ENCODE measurements at places on chromosomes 6 and 20.

DNA sequence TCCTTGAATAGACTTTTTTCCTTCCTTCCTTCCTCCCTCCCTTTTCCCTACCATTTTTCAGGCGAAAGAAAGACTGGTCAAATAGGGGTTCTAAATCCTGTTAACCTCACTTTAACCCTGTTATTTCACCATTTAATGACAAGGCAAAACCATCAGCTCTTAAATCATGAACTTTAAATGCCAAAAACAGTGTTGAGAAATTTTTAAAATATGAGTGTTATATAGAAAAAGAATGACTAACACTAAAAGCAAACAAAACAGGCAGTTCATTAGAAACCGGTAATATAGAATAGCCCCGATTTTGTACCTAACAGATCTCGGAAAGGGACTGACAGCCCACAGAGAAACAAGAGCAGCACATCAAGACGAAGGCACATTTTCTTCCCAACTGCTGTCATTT lies 57.4 kb upstream of the CEP85L start:
- no peak for DNase-seq

- no peak for DNase-seq
Measured at GRCh38 chr20:62976886-62977285, 24.4 kb downstream of the SLC17A9 start.

GRCh38 chr6:113121571-113121970 lies 735.6 kb upstream of the MARCKS start:
- DNase-seq = peak; percentile 6

DNA sequence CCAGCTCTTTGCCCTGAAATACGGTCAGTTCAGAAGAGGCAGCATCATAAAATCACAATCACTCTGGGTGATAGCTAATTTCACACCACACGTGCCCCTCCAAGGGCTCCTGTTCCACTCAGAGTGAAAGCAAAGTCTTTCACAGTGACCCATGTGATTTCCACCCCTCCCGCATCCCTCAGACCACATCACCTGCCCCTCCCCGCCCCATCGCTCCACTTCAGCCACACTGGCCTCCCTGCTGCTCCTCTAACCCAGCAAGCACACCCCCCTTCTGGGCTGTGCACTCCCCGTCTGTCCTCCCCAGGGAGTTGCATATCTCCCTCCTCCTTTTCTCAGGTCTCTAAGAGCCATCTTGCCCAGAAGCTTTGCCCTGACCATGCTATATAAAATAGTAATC lies 74.5 kb downstream of the PSMG4 start:
- DNase-seq = no peak

GRCh38 chr6:105994118-105994590 lies 92.0 kb upstream of the PRDM1 start:
- peak; percentile 43 for DNase-seq

DNA sequence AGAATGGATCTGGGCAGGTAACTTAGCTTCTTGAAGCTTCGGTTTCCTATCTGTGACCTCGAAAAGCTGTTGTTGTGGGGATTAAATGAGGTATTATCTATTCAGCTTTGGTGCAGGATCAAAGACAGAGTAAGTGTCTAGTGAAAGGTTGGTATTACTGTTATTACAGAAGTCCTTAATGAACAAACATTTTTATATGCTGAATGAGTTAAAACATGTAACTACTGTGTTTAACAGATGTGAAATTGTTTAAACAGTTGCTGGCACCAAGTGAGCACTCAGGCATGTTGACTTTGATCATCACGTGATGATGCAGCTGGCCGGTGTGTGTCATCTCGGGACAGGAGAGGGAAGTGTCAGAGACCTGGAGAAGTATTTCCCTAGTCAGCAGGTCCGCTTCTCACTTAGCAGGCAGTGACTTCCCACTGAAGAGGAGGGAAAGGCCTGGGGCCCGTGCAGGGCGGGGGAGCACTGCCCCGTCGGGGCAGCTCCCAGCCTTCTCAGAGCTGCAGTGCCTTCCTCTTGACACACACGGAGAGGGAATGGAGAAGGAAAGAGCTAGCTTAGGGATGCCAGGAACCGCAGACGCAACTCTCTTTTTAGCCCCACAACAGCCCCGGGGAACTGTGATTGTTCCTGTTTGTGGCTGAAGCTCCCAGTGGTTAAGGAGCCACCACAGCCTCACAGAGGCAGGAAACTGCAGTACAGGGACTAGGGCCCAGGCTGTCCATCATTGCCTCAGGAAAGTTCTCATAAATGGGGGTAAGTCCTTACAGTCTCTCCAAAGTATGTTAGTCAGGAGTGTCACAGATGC lies 18.0 kb downstream of the TUBB2A start:
- peak; percentile 65 for DNase-seq

- DNase-seq = no peak
Measured at GRCh38 chr6:159754959-159755914, 6.6 kb upstream of the ACAT2 start.

DNA sequence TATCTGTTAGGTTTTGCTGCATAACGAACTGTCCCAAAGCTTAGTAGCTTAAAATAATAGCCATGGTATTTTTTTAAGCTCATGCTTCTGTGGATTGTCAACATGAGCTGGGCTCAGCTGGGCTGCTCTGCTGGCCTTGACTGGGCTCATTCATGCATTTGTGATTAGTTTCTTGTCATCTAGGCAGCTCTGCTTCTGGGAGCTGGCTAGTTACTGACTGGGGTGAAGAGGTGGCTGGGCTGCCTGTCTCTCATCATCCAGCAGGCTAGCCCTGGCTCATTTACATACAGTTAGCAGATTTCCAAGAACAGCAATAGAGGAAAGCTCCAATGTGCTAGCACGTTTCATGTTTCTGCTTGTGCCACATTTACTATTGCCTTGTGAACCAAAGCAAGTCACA lies 165.1 kb upstream of the PCSK2 start:
- peak; percentile 2 for DNase-seq

- DNase-seq = peak; percentile 67
Measured at GRCh38 chr20:37567671-37568588, 40.3 kb upstream of the BLCAP start.

DNA sequence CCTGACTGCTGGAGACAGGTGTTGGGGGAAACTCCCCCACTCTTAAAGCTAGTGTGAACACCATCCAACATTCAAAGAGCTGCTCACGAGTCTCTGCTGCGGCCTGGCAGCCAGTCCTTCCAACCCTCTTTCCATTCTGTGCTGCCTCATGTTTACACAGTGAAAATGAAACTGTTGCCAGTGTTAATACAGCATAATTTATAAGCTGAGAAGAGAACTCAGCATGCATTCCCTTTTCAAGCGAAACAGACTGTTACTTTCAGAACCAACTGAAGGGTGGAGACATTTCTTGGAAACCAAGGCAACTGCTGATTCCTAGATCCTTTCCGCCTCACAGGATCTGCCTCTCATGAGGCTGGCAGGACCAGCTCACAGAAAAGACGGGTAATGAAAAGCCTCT lies 533.8 kb upstream of the ID4 start:
- DNase-seq = peak; percentile 15

DNA sequence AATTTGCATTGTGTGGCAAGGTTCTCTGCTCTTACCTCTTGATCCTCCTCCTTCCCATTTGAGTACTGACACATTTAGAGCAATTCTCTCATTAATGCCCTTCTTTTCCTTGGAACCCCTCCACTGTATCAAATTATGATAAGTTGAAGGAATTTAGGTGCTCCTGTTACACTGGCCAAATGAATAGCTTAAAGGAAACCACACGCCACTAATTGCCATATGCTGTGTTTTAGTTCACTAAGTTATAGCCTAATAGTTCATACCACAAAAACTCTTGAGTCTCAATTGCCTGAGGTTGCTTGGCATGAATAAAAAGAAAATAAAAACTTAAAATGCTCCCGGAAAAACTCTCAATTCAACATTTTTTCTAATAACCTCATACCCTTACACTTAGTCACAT lies 1239.3 kb downstream of the EPHA7 start:
- no peak for DNase-seq

DNA sequence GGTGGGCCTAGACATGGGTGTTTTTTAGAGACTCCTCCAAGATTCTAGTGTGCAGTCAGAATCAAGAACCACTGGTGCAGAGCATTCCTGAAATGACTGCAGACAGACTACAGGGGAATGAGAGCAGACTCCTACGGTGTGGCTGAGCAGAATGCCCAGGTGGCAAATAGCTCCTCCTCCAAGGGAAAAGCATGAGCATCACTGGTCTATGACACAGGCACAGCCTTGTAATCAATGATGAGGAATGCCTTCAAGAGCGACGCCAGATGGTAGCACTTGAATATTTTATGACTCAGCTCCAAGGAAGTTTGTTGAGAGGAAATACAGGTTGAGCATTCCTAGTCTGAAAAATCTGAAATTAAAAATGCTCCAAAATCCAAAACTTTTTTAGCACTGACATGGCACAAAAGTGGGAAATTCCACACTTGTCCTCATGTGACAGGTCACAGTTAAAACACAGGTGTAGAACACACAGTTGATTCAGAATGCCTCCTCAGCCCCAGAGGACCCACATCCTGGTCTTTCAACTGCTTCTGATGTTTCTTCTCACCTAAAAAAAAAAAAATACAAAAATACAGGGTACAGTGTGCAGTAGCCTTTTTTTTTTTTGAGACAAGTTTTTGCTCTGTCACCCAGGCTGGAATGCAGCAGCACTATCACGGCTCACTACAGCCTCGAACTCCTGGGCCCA lies 10.6 kb upstream of the FAM8A1 start:
- no peak for DNase-seq

GRCh38 chr6:195861-196360 lies 96.4 kb upstream of the DUSP22 start:
- DNase-seq = no peak

DNA sequence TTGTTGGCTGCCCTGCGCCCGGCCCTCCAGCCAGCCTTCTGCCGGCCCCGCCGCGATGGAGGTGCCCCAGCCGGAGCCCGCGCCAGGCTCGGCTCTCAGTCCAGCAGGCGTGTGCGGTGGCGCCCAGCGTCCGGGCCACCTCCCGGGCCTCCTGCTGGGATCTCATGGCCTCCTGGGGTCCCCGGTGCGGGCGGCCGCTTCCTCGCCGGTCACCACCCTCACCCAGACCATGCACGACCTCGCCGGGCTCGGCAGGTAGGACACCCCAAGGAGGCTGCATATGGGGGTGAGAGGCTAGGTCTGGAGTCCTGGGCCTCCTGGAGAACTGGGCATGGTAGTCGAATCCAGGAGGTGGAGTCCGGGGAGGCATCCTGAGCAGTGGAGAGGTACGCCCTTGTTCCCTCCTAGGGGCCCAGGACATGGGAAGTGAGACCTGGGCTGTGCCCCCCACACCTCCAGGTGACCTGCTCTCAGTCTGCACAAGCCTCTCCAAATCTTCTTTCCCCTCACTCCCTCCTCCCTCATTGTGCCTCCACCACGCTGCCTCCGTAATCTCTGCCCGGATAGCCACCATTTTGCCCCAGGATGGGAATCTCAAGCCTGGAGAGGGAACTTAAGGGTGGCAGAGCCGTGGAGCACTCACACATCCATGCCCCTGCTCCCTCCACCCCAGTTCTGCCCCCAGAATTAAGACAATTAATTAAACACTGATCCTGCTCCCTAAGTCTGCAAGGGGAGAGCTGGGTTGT lies 541 bp downstream of the CDC25B start:
- no peak for DNase-seq

DNA sequence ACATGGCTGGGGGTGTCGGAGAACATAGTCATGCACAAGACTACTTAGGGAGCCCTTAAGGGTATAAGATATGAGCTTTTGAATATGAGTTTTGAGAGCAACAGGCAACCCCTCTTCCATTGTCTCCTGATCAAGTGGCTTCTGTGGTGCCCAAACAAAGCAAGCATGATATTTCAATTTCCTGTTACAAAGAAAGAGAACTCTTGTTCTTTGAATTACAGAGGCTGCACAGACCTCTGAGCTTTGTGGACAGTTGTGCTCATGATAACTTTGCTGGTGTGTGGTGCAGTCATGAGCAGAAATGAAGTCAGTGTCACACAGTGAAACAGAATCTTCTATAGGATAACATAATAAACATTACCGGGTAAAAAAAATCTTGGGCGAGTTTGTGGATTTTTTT lies 66.8 kb upstream of the THEMIS start:
- no peak for DNase-seq

DNA sequence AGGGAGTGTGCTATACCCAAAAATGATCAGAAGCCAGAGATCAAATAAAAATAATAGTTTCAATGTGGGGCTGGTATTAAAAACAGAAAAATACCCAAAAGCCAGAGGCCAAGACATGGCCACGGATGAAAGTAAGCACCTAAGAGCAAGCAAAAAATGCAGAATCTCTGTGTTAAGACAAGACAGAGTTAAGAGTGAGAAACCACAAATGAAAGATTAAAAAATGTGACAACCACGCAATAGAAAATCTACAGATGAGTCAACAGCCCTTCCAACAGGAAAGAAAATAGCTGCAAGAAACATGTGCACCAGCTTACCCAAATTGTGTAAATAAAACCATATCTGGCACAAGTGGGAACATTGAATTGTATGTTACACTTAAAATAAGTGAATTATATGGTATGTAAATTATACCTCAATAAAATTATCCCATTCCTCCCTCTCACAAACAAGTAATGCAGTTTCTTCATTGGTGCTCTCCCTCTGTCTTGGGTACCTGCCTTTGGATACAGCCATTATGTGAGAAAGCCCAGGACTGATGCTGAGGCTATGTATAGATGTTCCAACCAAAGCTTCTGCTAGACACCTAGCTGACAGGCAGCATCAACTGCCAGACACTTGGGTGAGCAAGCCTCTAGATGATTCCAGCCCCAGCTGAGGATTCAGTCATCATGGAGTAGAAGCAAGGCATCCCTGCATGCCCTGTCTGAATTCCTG lies 55.3 kb upstream of the UFL1 start:
- DNase-seq = no peak

DNA sequence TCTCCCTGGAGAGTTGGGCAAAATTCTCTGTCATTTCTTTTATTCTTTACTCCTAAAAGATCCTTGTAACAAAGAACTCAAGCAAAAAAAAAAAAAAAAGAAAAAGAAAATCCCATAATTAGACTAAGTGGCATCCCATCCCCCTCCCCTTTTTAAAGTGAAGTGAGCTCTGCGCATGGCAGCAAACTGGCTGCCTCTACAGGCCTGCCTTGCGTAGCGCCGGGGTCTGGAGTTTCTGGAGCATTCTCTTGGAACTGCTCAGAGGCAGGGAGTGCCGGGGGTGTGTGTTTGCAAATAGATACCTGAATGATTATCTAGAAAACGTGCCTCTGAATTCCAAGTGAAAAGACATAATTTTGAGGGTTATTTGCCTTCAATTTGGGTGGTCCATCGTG lies 48.1 kb downstream of the FOXC1 start:
- peak; percentile 83 for DNase-seq

- peak; percentile 57 for DNase-seq
Measured at GRCh38 chr6:70270287-70271005, 32.4 kb downstream of the COL9A1 start.

GRCh38 chr20:58362206-58362516 lies 26.9 kb upstream of the VAPB start:
- no peak for DNase-seq

All from kidney (tissue), 22 donors.